ENCODE measurements at places on chromosomes 7 and 10. TPM values are rescaled to one million over a fixed set of nuclear protein-coding genes. Genes with fewer than 3 reads are reported as not detected.

GRCh38 chr10:94194256-94194655 lies 168.5 kb downstream of the NOC3L start:
- H3K4me3 ChIP-seq, result no peak overlapping the region
- no peak overlapping the region for H3K27ac ChIP-seq
- no peaks in the 10 kb centered on the region for H3K4me1 ChIP-seq

The CHAT gene
- not detected for total RNA-seq

DNA sequence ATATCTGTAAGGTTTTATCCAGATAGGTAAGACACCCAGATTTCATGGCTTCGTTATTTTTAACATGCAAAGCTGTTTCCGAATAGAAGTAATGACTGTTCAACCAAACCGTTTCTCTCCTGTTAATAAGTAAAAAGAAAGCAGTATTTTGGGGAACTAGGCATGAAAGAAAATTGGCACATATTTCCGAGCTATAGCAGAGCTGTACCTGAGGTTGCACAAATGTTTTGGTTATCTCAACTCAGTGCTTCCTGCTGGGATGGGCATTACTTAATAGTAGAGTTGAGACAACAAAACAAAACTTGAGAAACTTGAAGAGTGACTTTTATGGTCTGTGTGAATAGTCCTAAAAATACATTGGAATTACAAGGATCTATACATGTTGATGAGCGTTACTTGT lies 564.3 kb upstream of the SORCS1 start:
- no peaks in the 10 kb centered on the region for H3K4me1 ChIP-seq
- no peaks in the 10 kb centered on the region for H3K27me3 ChIP-seq
- DNase-seq, result no peak
- no peak overlapping the region for H3K27ac ChIP-seq
- no peaks in the 10 kb centered on the region for H3K36me3 ChIP-seq

The LRCH4 gene
- total RNA-seq, result 86.5 TPM

DNA sequence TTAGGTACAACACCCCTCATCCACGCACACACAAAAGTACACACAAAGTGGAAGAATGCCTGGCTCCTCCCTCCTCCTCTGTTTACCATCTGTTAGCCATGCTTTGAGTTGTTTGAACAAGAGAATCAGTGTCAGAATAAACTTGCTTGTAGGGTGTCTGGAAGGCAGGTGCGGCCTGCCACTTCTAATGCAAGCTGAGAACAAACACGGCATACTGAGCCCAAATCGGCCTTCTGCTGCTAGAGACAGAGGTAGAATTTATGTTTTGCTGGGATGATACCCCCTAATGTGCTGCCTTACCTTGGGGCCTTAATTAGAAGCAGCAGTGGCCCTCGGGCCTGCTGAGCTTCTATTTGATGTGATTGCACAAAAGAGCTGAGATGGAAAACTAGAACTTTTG lies 24.9 kb upstream of the FAM180A start:
- no peaks in the 10 kb centered on the region for H3K27me3 ChIP-seq
- DNase-seq, result no peak
- no peak overlapping the region for H3K27ac ChIP-seq
- H3K4me3 ChIP-seq, result no peak overlapping the region

The TEX47 gene
- not detected for total RNA-seq
